ENCODE measurements at places on chromosomes 7 and 10.

- DNase-seq, result peak; percentile 53
These were observed 24.5 kb upstream of the EEPD1 start for GRCh38 chr7:36128448-36129047.

GRCh38 chr7:75843613-75844116, 30.1 kb upstream of the CCL24 start:
- no peak for DNase-seq

DNA sequence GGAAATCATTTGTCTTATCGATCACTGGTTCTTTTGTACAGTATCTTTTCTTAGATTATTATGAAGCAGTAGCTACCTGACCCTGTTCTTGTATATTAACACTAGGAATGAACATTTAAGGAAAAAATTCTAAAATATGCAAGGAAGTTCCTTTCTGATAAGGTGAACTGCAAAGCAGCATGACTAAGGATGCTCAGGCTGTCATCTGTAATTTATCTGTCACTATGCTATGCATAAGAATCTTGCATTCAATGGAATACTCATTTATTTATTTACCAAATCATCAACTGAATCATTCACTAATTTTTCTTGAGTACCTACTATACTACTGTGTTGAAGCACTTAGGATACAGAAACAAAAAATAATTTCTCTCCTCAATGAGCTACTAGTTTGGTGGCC, 5.8 kb downstream of the GSDME start:
- DNase-seq, result no peak

- no peak for DNase-seq
These were observed 10.9 kb downstream of the TRDMT1 start for GRCh38 chr10:17190602-17191001.

DNA sequence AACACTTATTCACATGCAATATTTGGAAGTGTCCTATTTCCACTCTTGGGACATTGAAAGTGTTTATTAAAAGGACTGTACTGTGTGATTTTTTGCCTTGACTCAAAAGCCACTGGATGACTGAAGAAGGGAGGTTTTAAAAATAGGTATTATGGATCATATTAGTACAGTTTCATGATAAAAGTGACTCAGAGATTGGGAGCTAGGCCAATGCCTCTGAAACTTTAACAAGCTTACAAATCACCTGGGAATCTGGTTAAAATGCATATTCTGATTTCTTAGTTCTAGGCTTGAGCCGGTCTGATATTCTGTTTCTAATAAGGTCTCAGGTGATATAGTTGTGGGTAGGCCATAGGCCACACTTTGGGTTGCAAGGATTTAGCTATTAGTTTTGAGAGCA, 191.2 kb downstream of the PLXDC2 start:
- DNase-seq, result no peak

DNA sequence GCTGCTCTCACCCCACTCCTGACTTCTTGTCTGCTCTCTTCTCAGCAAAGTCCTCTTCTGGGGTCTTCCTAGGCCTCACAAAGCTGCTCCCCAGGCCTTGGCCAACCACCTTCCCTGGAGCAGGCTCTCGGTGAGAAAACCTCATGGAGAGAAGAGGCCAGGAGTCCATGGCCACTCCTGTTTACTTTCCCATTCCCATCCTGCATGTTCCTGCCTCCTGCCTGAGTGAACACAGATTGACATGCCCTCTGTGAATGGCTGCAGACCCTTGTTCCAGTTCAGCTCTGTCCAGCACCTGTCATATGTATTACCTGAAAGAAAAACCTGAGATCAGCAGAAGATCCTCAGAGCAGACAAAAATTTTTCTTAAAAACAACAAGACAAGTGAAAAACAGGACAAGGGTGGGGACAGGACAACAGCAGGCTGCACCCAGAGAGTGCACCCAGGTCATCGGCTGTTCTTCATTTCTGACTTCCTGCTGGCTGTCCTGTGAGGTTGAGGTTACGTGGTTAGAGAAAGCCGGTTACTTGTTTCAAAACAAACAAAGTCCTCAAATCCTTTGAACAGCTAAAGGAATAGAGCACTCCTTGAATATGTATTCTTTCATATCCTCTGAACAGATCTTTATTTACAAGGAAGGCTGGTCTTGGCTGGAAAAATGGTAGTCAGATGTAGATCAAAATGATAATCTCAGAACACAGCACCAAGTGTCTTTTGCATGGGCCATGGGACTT, 34.0 kb upstream of the DLD start:
- no peak for DNase-seq

GRCh38 chr10:48769706-48770435, 85.2 kb downstream of the WDFY4 start:
- DNase-seq, result peak; percentile 44

DNA sequence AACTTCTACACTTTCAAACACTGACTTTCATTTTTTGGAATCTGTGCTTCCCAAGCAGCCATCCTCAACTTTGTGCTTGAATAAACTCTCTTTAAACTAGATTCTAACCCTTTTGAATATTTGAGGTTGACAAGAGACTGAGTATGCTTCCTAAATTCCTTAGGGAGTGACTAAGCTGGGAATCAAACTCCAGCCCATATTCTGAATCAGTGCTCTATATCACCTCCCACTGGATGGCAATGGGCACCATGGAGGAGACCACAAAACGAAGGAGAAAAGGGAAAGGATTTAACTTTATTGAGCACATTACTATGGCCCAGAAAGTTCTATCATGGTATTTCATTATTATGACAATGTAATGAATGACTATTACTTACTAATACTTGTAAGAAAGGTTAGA, 17.2 kb upstream of the SLC26A4 start:
- no peak for DNase-seq

GRCh38 chr10:103712898-103713498, 142.4 kb downstream of the SH3PXD2A start:
- DNase-seq, result peak; percentile 87

- DNase-seq, result no peak
These were observed 26.9 kb upstream of the SORBS1 start for GRCh38 chr10:95588025-95588424.

GRCh38 chr7:126778101-126778500, 474.6 kb downstream of the GRM8 start:
- DNase-seq, result no peak

- DNase-seq, result no peak
These were observed 20.4 kb downstream of the TRDMT1 start for GRCh38 chr10:17181110-17181509.

- DNase-seq, result no peak
These were observed 5.1 kb downstream of the UBE2D4 start for GRCh38 chr7:43931346-43931745.

GRCh38 chr7:144720149-144720548, 115.7 kb downstream of the TPK1 start:
- DNase-seq, result no peak

- no peak for DNase-seq
These were observed 54.7 kb upstream of the NMT2 start for GRCh38 chr10:15223174-15223573.

DNA sequence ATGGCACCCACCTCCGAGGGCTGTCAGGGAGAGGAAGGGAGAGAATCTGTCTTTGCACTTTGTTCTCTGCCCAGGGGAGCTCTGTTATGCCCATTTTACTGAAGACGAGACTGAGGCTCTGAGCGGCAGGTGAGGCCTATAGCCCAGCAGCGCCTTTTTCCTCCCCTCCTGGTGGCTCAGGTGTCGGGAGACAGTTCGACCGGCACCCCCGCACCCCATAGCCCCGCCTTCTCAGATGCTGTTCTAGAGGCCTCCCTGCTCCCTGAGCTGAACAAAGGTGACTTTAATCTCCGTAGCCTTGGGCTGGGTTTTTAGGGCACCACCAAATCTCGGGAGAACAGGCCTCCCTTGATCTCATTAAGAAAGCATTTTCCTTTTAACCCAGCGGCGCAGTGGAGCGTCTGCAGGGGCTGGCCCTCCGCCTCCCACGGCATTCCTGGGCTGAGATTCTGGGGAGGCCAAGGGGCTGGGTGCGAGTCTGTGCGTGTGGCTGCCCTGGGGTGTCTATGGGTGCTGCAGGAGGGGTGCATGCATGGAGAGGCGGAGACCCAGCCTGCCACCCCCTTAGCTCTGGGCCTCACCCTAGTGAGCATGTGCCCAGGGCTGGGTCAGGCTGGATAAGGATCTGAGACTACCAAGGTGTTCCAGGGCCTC, 3.3 kb downstream of the LFNG start:
- peak; percentile 22 for DNase-seq

DNA sequence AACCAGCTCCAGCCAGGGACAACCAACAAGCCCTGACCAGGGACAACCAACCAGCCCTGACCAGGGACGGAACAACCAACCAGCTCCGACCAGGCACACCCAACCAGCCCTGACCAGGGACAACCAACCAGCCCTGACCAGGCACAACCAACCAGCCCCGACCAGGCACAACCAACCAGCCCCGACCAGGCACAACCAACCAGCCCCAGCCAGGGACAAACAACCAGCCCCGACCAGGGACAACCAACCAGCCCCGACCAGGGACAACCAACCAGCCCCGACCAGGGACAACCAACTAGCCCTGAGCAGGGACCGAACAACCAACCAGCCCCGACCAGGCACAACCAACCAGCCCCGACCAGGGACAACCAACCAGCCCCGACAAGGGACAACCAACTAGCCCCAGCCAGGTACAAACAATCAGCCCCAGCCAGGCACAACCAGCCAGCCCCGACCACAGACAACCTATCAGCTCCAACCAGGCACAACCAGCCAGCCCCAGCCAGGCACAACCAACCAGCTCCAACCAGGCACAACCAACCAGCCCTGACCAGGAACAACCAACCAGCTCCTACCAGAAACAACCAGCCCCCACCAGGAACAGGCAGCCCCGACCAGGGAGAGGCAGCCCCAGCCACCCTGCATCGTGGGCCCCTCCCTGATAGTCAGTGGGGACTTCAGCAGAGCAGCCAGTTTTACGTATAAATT, 56.4 kb downstream of the PROSER2 start:
- DNase-seq, result no peak

- DNase-seq, result no peak
These were observed 139.9 kb downstream of the ARL4A start for GRCh38 chr7:12827219-12827821.

GRCh38 chr10:71538608-71539260, 142.0 kb downstream of the CDH23 start:
- DNase-seq, result no peak

DNA sequence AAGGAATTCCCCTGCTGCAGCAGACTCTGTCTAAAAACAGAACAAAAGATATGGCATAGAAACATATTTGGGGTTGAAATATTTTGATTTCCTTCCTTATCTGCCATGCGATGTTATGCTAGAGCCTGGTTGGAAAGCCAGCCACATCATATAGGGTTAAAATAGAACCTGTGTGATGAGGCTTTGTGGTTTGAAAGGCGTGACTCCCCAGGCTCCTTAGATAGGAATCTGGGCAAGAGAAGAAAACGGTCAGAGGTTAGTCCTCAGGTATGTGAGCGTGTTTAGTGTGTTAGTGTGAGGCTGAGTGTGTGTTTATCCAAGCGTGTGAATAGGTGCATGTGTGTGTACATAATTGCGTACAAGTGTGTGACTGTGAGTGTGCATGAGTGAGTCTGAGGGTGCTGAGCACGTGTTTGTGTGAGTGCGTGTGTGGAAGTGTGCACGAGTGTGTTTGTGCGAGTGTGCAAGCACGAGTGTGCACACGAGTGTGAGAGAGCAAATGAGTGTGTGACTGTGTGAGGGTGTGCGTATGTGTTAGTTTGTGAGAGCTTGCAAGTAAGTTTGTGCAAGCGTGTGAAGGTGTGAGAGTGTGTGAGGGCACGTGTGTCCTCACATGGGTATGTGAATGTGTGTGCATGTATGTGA, 79.9 kb downstream of the COL26A1 start:
- no peak for DNase-seq

- no peak for DNase-seq
These were observed 146.1 kb downstream of the RNF133 start for GRCh38 chr7:122552769-122553168.

DNA sequence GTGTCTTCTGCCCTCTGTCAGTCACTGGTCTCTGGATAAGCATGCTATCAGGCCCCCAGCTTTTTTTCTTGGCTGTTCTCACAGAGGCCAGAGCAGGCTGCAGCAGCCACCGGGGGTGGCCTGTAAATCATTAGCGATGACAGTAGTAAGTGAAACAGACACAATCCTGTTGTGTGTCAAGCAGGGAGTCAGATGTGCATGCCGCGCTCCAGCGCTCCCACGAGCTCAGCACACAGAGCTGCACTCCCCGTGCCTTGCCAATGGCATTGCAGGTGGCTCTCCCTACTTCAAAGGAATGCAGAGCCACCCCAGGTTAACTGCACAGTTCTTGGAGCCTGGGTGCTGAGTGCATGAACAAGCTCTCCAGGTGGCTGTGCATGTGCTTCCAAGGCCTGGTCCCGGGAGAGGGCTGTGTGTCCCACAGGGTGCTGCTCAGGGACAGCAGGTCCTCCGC, 226.1 kb downstream of the GLRX3 start:
- no peak for DNase-seq

- DNase-seq, result peak; percentile 45
These were observed 18.5 kb upstream of the TNS3 start for GRCh38 chr7:47600199-47601118.

DNA sequence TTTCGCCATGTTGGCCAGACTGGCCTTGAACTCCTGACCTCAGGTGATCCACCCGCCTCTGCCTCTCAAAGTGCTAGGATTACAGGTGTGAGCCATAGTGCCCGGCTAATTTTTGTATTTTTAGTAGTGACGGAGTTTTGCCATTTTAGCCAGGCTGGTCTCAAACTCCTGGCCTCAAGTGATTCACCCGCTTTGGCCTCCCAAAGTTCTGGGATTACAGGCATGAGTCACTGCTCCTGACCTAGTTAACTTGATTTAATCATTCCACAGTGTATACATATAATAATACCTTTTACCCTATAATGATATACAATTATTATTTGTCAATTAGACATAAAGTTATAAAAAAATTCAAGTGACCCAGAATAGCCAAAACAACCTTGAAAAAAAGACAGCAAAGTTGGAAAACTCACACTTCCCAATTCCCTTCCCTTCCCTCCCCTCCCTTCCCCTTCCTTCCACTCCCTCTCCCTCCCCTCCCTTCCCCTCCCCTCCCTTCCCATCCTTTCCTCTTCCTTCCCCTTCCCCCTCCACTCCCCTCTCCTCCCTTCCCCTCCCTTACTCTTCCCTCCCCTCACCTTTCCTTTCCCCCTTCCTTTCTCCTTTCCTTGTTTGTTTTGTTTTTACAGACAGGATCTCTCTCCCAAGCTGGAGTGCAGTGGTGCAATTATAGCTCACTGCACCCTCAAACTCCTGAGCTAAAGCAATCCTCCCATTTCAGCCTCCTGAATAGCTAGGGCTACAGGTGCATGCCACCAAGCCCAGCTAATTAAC, 14.8 kb upstream of the ZMIZ2 start:
- DNase-seq, result peak; percentile 58
